Stimulated activated CD8-positive, alpha-beta memory T cell treated with anti-CD3 and anti-CD28 coated beads, Interleukin-7, amount 100 ng/mL, for 48 hours (primary cell): ENCODE measurements at places on chromosomes 1 and 21.

DNA sequence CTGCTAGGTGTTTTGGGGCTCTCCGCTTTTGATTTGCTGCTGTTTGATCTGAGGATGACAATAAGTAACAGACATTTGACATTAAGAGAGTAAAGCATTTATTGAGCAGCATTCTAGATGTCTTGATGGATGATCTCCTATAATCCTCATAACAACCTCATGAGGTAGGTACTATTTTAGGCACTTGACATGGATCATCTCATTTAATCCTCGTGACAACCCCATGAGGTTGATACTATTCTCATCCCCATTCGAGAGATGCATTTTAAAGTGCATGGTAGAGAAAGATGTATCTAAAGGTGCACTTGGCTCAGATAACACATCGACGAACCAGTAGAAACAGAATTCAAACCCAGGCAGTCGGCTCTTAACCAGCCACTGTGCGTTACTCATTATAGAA, 26.6 kb downstream of the TCEA3 start:
- DNase-seq = no peak

DNA sequence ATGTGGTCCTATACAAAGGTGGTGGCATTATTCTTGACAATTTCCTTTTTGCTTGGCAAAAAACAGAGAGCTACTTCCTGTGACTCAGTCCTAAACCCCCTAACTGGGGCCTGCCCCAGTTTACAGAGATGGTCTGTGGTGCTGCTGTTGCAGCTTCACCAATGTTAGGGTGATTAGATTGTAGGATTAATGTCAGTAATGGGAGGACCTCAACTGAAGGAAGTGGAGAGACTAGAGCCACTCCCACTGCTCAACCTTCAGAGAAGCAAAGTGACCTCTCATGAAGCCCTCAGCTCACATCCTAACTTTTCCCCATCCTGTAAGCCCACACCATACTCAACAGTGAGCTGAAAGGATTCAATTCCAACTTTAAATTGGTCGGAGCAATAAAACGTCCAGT, 3.6 kb downstream of the S100A6 start:
- DNase-seq = no peak

DNA sequence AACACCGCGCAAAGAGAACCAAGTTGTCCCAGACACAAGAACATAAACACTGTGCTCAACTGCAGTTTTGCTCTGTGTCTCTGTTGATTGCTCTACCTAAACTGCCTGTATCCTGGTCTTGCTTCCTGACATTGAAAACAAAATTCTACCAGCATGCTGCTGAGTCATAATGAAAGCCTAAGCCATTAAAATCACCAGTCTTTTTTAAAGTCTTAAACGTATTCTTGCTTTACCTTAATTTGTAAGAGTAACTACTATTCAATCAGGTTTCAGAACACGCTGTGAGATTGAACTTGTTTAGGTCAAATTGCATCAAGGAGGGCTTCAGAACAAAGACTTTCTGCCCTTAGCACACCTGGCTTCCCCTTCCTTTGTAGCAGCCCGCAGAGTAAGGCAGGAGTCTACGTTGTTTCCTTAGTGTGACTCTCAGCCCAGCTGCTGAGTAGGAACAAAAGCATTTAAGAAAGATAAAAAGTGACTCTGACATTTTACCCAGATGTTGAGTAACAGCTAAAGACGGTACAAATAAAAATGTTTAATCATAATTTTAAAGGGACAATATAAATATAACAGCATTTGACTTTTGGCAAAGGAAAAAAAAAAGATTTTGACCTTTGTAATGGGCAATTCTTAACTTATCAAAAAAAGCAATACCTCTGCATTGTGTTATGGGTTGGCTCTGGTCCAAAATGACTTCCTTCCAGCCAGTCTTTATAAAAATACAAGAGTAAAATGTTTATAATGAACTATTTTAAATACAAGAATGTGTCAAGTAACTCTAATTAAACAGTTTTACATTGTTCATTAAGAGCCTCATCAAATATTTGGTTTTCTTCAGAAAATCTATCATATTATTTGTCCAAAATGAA, 186.9 kb upstream of the ADGRL4 start:
- DNase-seq = no peak

- DNase-seq = no peak
These were observed 2.2 kb downstream of the TTC3 start for GRCh38 chr21:37075214-37075770.

DNA sequence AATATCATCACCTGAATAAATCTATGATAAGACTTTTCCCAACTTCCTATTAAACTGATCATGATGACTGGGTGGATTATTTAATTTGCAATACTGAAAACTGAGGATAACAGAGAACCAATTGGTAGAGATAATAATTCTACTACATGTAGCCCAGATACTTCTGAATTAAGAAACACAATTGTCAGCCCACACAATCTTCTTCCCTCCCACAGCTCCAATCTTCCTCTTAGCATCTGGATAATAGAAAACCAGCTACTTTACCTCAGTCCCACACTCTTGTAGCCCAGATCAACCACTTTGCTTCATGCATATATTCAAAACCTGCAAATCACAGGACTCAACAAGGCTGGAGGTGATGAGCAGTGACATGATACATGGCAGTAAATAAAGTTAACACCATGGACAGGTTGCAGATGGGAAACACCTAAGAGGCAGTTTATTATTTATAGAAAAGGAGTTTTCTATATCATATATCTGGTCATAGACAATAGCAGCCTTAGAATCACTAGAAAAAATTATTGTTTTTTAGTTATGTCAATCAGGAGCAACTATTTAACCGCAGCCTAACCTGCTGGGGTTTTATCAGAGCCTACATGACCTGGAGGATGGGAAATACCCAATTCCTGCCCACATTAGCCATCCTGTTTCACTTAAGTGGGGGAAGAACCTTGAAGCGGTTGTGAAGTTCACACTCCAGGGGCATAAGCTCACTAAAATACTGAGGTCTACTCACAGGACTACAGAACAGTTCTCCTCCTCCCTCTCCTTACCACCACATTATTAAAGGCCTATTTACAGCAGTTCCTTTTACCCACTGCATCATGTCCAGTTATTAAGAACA, 16.7 kb downstream of the FRRS1 start:
- DNase-seq = no peak

- no peak for DNase-seq
These were observed 470.9 kb downstream of the SMYD3 start for GRCh38 chr1:246036175-246036574.

DNA sequence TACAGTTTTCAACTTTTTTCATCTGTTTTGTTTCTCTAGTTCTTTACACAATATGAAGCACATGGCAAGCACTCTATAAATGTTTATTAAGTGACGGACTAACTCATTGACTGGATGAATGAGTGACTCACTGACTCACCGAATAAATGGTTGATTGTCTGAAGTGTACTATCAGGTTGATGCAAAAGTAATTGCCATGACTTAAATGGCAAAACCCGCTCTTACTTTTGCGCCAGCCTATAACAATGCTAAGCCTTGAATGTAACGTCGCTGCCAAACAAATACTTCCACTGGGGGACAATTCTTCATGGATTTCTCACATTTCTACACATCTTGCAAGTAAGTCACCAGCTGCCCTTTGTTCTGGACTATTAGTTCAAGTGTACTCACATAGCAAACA, 109.0 kb upstream of the KCTD3 start:
- no peak for DNase-seq

GRCh38 chr1:230696722-230697437, 17.0 kb downstream of the AGT start:
- no peak for DNase-seq

DNA sequence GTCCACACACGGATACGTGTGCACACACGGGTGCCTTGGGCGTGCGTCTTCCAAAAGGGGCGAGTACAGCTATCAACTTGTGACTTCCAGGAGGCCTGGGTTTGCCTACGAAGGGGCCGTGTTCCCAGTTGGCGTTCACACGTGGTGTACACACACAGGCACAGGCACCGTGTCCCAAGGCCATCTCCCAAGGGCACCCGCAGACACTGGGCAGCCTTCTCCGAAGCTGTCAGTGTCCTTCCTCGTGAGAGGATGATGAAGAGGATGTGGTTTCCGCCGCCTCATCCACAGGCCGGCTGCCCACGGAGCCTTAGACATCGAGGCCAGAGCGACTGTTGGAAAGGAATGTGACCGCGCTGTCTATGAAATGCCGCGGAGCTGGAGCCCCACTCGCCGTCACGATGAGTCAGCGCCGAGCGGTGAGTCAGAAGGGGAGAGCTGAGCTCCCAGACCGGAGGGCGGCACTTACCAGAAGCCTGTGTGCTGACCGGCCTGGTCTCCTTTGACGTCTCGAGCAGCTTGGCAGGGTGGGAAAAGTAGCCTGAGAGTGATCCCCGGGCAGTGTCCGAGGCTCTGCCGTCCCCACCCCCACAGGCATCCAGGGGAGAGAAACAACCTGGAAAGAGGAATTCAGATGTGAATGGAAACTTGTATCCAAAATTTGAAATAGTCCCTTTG, 141.4 kb upstream of the ARHGEF16 start:
- peak; percentile 74 for DNase-seq

DNA sequence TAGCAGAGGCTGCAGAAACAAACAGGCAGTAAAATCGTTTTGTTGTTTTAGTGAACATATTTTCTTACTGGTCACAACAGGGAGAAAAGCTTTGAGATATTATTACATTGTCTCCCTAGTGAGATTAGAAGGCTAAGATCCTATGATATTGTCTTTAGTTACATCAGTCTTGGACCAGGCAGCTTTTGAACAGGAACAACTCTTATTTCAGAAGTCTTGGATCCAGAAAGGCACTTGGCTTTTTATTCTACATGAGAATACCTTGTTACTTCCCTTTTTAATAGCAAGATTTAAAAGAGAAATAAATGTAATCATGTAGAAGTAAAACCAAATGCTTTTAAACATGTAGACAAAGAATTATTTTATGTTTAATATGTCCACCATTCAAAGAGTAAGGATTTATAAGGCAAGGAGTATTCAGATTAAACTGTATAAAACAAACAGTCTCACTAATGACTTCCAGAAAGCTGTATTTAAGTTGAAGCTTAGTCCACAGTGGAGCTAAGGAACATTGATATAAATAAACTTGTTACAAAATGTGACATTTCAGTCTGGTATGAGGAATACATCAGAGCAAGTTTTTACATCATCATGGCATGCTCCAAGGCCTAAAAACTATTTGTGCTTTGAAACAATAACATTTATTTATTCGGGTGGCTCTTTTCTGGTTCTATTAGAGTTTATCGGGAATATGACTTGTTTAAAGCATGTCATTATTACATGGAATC, 72.2 kb downstream of the PHTF1 start:
- no peak for DNase-seq

DNA sequence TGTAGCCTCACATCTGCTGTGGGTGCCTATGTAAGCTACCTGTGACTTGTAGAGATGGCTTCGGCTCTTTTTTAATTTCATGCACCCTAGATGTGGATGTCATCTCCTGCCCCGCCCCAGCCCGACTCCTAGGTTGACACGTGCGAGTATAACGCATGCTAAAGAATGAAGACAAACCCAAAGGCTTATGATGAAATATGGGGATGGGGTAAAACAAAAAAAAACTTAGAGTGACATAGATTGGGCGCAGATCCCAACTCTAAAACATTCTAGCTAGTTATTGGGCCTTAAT, 613 bp upstream of the ERO1B start:
- no peak for DNase-seq

DNA sequence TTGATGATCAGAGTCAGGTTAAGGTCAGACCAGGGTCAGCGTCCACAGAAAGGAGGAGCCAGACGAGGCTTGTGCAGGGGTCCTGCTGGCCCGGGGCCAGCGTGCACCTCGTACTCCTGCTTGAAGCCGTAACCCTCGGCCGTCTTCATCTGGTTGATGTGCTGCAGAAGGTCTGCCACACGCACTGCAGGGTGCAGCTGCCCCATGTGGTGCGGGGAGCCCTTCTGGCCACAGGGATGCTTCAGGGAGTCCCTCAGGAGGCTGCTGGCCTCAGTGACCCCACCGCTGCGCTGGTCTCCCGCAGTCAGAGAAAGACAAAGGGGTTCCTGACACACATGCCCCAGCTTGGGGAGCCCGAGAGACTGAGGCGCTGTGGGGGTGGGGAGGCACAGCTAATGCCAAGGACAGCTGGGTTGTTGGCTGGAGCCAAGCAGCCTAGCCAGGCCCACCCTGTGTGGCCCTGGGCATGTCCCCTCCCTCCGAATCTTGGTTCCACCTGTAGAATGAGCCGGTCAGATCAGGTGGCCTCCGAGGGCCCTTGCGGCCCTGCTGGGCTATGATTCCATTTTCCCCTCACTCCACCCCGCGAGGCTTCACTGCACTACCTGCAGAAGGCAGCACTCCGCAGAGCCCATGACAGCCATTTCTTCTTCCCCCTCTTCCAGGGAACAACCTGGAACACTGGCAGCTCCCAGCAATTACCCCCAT, 251.9 kb downstream of the PTPRU start:
- DNase-seq = no peak

GRCh38 chr1:101178341-101178687, 58.5 kb upstream of the S1PR1 start:
- DNase-seq = no peak
